ENCODE measurements at places on chromosomes 3 and 15.

DNA sequence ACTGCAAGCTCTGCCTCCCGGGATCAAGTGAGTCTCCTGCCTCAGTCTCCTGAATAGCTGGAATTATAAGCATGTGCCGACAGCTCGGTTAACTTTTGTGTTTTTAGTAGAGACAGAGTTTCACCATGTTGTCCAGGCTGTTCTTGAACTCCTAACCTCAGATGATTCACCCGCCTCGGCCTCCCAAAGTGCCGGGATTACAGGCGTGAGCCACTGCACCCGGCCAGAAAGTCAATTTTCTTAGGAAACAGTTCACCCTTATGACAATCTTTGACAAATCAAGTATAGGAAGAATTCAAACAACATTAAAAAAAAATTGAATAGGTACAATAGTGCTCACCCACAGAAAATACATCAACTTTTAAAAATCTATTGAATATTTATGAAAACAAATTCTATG lies 23.6 kb upstream of the DUT start:
- no peak for DNase-seq

DNA sequence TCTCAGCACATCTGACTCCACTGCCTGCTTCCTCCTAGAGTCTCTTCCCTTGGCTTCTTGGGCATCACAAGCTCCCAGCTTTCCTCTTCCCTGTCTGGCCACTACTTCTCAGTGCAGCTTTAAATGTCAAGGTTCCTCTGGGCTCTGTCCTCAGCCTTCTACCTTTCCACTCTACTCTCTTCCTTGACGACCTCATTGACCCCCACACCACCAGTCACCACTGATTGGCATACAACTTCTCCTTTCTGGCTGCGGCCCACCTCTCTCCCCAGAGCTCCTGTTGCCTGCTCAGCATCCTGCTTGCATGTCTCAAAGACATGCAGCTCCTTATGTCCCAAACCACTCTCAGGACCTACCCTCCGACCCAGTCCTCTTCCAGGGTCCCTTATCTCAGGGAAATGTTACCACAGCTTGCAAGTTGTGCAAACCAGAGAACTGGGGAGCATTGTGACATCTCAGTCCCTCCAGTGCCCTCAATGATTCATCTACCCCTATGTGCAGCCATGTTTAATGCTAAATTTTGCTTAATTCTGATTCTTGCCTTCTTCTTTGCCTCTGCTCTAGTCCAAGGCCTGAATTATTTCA lies 49.9 kb downstream of the TRPM1 start:
- no peak for DNase-seq

DNA sequence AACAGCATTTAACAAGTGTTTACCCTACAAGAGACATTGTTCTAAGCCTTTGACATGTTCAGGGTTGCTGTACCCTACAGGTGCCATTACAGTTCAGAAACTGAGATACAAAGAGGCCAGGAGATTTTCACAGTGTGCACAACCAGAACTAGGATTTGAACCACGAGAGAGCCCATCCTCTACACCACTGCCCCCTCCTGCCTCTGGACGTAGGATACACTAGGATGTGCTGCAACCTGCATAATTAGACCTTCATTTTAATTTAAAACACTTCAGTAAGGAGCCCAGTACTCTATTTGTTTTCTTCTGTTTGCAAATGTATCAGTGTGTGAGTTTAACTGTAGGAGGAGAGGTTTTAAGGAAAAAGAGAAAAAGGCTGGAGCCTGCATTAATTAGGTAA lies 123.1 kb upstream of the RARB start:
- no peak for DNase-seq

DNA sequence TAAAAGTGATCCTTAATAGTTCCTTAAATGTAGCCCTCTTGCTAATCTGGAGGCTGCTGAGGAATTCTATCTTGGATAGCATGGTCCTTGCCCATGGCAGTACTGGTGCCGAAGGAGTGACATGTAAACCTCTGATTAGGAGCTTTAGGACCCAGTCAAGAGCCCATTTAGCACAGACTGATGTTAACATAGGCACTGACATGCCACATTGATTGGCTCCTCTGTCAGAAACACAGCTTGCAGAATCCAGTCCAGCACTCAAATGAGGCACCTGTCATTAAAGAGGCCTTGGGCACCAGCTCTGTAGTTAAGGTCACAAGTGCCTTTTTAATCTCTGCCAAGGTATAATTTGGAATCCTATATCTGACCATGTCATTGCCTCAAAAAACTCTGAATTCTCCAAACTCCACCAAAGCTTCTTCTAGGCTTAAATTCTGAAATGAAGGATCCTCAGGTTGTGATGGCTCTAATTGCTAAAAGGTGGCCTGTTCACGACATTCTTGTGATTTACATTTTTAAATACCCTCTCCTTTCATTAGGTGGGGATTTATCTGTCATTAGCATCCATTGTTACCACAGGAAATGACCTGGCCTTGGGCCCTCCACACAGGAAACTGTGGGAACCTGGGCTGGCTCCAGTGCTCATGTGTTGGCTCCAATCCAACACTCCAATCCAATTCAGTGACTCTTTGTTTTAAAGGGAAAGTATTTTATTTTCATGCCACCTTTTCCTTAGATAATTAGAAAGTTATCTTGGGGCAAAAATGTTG lies 57.3 kb upstream of the RNF7 start:
- DNase-seq, result no peak

DNA sequence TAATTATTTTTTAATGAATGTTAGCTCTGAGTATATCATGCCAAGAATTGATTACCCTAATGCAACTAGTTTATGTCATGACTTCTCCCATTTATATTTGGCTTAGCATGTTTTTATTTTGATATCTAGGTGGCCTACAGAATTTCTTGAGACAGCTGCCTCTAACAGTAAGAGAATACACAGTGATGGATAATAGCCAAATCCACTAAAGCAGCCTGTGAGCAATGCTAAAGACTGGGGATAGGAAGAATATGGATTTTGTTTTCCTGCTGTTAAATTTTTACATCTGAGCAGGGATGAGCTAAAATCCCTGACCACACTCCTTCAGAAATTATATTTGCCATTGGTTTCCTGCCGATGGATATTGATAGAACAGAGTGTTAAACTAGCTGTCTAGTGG lies 149.3 kb upstream of the TGFBR2 start:
- DNase-seq, result no peak

DNA sequence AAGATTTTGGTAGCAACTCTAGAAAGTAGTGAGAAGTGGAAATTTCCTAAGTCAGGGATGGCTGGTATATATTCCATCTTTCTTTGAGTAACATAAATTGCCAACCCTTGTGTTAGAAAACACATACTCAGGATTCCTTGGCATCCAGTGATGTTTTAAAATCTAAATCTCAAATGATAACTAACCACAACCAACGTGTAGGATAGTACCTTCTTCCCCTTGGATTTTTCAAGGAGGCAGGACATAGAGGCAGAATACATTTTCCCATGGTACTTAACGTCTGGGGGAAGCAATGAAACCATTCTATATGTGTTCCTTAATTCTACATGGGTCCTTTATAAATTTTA lies 93.4 kb downstream of the WDR76 start:
- DNase-seq, result no peak

- no peak for DNase-seq
These were observed 14.4 kb upstream of the MAP6D1 start for GRCh38 chr3:183839751-183840150.

- DNase-seq, result no peak
These were observed 1039.2 kb downstream of the ROBO1 start for GRCh38 chr3:78728406-78729145.

- no peak for DNase-seq
These were observed 187.7 kb downstream of the SATB1 start for GRCh38 chr3:18237251-18238005.

GRCh38 chr15:72358650-72359171 lies 17.1 kb downstream of the HEXA start:
- DNase-seq, result no peak

GRCh38 chr15:72749700-72750099 lies 33.9 kb downstream of the ADPGK start:
- DNase-seq, result no peak

DNA sequence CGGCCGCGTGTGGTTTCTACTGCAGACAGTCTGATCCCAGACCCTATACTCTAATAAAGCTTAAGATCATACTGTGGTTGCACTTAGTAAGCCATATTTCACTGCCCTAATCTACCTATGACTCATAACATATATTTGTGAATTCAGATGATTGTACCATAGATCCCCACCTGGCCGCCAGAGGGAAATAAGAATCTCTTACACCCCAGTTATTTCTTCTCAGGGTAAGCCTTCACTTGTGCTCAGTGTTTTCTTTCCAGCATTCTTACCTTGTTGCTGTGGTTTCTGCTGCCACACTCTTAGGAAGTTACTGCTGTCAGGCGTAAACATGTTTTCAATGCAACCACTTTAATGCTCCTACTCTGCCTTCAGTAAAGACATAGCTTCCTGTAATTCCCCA lies 105.9 kb downstream of the B3GALNT1 start:
- no peak for DNase-seq

DNA sequence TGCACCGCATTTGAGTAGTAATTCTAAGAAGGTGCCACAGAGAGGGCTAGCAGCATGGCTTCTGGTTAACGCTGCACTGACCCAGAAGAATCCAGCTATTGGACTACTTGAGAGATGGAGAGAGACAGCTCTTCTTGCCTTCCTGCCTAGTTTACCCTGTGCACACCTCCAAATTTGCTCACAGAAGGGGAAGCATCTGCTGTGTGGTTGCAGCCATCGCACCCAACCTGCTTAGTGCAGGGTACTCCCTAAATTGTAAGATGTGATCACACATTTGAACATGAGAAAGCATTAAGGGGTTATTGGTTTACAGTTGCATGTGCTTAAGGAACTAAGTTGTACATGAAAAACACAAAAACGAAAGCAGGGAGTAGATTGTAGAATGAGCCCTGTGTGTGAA lies 122.1 kb downstream of the FOXB1 start:
- no peak for DNase-seq

DNA sequence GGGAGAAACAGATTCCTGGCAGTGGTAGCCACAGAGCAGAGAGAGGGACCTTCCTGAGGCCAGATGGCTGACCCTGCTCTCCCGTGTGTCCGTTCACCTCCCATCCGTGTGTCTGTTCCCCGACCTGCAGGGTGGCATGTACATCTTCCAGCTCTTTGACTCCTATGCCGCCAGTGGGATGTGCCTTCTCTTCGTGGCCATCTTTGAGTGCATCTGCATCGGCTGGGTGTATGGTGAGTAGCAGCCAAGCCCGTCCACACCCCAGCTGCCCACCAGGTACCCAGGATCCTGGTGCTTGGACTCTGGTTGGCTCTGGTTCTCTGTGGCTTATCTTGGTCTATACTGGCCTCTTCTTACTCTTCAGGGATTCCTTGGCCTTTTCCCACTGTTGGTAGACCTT lies 59.5 kb upstream of the SLC6A1 start:
- DNase-seq, result no peak

GRCh38 chr3:15557511-15557946 lies 36.0 kb upstream of the COLQ start:
- DNase-seq, result peak; percentile 74

- DNase-seq, result no peak
These were observed 108.4 kb upstream of the RASGRP1 start for GRCh38 chr15:38672814-38673670.

DNA sequence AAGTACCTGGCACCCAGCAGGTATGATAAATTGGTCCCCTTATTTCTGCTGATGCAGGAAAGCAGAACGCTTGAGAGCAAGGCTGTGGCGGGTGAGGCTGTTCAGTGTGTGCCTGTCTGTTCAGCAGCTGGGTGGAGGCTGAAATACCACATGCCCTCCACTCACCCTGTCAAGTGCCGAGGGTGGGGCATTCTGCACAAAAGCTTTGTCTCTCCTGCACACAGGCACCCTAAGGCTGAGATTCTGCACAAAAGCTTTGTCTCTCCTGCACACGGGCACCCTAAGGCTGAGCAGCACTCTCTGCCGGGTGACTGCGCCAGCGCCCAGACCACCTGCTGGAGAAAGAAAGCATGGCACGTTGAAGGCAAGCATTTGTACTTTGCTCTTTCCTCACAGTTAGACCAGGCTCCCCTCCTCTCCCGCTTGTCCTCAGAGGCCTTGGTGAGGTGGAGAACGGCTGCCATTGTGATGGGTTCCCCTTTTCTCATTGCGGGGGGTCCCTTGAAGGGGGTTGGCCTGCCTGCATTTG lies 97.5 kb downstream of the BDH1 start:
- DNase-seq, result no peak

- DNase-seq, result no peak
These were observed 33.8 kb downstream of the GLCE start for GRCh38 chr15:69194025-69194827.

DNA sequence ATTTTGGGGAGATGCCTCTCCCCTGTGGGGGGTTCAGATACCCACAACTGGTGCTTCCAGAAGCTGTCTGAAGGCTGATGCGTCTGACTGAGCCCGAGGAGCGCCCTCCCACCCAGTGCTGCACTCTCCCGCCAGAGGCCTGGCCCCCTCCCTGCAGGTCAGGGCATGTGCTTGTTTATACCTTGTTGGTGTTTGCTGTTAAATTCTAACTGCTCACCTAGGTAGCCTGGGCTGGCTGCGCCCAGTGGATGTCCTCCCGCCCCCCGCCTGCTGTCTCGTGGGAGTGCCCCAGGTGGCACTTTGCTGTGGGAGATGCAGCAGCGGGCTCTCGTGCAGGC lies 12.9 kb downstream of the KLF13 start:
- no peak for DNase-seq

DNA sequence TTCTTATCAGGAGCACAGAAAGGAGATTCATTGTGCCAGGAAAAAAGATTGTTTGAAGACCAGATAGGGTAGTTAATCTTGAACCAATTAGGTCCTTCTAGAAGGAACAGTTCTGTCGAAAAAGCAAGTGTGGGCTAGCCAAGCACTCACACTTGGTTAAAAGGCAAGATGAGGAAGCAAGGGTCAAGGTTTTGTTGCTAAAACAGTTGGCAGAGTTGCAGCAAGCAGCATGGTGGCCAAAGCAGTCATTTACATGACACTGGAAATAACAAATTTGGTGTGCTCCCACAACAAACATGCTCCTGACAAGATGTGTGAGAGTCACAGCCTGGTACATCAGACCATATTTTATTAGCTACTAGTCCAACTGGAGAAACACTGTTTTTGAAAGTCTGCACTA lies 228.0 kb upstream of the CFAP20DC start:
- no peak for DNase-seq

DNA sequence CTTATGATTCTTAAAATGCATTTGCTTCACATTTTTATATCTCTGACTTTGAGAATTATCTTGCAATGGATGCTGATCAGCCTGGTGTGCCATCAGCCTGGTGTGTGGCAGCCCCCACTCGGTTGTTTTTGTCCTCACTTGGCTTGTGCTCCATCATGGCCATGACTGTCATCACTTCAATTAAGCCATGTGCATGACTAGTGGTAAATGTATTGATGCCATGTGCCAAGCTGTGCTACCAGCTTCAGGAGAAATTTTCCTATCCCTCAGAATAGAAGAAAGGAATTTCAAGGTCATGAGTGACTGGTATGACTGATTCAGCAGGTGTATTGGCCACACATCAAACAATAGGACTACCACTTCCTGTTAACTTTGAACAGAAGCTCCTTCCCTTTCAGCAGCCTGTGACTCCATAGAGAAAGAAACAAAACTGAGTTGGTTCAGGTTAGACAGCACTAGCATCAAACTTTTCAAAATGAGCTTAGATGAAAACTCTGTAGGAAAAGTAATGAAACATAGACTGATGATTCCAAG lies 251.7 kb downstream of the GRM7 start:
- DNase-seq, result no peak

- DNase-seq, result no peak
These were observed 281.9 kb upstream of the ONECUT1 start for GRCh38 chr15:53072077-53072476.

- DNase-seq, result no peak
These were observed 307.2 kb upstream of the TRIM42 start for GRCh38 chr3:140370686-140371085.

GRCh38 chr3:52126036-52126435 lies 28.2 kb downstream of the POC1A start:
- no peak for DNase-seq

- DNase-seq, result no peak
These were observed 39.1 kb upstream of the DNAJC13 start for GRCh38 chr3:132378048-132378762.
